ENCODE measurements at places on chromosomes 16 and 17.

DNA sequence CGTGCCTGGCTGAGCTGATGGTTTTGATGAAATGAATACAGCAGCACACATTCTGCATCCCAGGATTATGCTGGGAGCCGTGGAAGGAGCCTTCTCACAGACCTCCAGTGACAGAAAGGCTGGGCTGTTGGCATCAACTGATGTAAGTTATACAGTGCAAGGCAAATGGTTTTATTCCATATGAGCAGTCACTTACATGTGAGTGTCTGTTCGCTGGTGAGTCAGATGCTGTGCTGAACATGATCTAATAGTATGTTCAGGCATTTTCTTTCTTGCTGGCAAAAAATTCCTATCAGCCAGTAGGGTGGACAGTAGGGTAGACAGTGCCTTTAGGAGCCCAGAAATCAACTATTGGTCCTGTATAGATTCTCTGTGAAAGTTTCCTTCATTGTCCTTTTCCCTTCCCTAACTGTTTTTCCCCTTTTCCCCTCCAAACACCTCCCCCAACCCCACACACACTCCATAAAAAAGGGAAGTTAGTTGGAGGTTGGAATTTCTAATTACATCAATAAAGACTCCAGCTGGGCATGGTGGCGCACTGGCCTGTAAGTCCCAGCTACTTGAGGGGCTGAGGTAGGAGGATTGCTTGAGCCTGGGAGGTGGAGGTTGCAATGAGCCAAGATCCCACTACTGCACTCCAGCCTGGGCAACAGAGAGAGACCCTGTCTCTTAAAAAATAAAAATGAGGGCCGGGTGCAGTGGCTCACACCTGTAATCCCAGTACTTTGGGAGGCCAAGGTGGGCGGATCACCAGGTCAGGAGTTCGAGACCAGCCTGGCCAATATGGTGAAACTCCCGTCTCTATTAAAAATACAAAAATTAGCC lies 36.2 kb downstream of the LDHD start:
- DNase-seq = no peak

GRCh38 chr16:84800158-84800978 lies 19.4 kb upstream of the CRISPLD2 start:
- no peak for DNase-seq

DNA sequence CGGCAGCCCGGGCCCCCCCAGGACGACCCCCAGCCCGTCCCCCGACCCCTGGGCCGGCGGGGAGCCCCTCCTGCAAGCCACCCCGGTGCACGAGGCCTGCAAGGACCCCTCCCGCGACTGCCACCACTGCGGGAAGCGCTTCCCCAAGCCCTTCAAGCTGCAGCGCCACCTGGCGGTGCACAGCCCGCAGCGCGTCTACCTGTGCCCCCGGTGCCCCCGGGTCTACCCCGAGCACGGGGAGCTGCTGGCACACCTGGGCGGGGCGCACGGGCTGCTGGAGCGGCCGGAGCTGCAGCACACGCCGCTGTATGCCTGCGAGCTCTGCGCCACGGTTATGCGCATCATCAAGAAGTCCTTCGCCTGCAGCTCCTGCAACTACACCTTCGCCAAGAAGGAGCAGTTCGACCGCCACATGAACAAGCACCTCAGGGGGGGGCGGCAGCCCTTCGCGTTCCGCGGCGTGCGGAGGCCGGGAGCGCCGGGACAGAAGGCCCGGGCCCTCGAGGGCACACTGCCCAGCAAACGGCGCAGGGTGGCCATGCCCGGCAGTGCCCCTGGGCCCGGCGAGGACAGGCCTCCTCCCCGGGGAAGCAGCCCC lies 15.6 kb upstream of the ZFPM1 start:
- no peak for DNase-seq

DNA sequence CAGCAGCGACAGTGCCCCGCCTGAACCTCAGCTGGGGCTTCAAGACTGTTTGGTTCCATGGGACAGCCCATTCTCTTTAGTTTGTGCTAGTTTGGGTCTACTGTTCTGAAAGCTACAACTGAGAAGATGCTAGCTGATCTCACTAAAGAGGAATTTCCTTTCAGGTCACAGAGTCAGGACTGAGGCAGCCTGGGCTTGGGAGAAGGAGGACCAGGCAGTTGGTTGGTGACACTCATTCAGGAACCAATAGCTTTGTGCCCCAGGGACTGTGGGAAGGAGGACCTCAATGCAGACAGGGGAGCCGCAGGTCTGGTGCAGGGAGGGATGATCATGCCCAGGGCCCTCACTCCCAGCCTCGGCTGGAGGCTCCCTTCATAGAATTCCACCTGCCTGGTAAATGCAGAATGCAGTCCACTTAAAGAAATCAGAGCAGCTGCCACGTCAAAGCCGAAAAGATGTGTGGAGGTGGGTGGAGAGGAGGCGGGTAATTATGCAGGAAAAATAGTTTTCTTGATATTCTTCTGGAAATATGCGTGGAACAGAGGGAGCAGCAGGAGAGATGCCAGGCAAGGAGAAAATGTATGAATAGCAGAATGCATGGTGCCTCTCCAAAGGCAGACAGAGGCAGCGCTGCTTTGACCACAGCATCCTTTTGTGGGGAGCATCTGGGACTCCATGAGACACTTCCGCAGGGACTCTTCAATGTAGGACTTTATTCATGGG lies 32.6 kb upstream of the ZFP90 start:
- DNase-seq = no peak

- no peak for DNase-seq
Observed at GRCh38 chr17:41932816-41933389, 2.5 kb downstream of the ODAD4 start.

DNA sequence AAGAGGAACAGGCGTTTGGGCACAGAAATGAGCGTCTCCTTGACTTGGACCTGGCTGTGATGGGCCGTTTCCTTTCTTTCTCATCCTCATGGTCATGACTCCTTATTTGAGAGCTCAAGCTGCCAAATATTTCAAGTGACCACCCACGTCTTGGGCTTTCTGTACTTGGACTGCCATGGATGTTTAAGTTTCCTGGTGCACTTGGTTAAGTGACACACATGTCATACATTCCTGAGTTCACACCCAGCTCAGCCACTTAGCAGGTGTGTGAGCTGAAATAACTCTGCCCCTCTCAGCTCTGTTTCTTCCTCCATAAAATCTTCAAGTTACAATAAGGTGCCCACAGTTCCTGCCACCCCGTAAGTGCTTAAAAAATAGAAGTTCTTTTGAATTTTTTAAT lies 114.5 kb downstream of the CLEC16A start:
- no peak for DNase-seq

- no peak for DNase-seq
Observed at GRCh38 chr17:17739388-17740066, 58.3 kb downstream of the RAI1 start.

DNA sequence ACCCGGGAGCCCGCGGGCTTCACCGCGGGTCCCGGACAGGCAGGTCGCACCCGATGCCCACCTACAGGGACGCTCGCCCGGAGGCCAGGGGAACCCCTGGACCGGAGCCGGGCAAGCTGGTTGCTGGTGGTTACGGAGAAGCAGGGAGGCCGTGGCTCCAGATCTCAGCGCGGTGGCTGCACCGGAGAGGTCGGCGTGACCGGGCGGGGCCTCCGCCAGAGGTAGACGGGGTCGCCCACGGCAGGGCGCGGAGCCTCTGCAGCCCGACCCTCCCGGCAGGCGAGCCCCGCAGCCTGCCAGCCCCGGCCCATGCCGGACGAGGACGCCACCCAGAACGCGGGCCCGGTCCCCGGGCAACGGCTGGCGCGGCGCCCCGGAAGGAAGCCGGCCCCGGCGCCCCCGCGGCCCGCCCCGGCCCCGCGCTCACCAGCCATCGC lies 341 bp downstream of the PCYT2 start:
- no peak for DNase-seq

GRCh38 chr16:1884155-1884760 lies 12.3 kb upstream of the MEIOB start:
- no peak for DNase-seq

DNA sequence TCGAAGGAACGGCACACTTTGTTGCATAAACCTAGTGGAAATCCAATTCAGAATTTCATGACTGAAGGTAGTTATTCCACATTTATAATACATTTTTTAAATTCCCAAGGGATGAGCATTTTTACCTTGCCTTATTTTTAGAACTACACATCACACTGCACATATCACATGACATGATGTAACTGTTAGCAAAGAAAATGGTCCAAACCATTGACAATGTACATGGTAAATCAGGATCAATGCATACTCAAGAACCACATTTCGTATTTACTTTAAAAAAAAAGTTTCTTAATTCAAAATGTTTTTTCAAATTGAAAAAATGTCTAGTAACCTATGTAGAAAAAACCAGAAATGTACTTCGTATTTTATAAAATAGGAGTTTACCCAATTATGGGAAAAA lies 2.5 kb downstream of the KANSL1 start:
- no peak for DNase-seq

DNA sequence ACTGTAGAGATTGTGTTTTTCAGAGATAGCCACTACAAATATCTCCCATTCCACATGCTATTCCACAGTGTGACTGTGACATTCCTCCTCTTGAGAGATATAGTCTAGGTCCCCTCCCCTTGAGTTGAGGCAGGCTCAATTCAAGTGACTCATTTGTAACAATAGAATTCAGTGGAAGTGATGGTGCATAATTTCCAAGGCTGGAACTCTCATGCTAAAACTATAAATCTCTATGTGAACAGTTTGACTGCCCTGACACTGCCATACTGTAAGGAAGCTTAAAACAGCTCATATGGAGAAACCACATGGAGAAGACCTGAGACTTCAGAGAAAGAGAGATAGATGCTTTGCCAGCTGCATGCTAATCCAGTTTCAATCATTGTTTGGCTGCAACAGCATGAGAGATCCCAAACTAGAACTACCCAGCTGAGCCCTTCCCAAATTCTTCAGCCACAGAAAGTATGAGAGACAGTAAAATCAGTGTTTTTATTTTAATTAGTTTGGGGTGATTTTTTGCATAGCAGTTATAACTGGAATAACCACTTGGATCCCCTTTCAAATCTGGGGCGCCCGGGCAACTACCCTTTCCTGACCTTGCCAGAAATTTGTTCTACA lies 19.5 kb upstream of the CSNK2A2 start:
- DNase-seq = no peak

DNA sequence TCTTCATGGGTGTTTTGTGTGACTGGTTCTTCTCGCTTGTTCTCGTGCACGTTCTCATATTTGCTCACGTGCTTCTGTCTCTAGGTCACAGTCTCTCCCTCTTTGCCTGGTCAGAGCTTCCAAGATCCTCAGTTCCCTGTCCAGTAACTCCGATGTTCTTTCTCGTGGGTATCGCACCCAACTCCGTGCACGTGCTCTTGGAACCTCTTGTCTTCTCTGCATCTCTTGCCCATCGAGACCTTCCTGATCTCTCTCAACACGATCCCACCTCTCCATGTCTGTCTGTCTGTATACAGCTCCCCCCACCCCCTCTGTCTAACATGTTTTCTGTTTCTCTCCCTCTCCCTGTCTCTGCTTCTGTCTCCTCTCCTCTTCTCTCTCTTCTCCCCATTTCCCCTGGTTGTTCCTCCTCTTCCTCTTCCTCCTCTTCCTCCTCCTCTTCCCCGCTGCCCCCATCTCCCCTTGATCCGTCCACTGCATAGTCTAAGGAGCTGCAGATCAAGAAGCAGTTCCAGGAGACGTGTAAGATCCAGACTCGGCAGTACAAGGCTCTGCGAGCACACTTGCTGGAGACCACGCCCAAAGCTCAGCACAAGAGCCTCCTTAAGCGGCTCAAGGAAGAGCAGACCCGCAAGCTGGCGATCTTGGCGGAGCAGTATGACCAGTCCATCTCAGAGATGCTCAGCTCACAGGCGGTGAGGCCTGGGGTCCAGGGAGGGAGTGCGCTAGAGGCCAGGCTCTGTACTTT lies 6.1 kb downstream of the HIRIP3 start:
- no peak for DNase-seq

DNA sequence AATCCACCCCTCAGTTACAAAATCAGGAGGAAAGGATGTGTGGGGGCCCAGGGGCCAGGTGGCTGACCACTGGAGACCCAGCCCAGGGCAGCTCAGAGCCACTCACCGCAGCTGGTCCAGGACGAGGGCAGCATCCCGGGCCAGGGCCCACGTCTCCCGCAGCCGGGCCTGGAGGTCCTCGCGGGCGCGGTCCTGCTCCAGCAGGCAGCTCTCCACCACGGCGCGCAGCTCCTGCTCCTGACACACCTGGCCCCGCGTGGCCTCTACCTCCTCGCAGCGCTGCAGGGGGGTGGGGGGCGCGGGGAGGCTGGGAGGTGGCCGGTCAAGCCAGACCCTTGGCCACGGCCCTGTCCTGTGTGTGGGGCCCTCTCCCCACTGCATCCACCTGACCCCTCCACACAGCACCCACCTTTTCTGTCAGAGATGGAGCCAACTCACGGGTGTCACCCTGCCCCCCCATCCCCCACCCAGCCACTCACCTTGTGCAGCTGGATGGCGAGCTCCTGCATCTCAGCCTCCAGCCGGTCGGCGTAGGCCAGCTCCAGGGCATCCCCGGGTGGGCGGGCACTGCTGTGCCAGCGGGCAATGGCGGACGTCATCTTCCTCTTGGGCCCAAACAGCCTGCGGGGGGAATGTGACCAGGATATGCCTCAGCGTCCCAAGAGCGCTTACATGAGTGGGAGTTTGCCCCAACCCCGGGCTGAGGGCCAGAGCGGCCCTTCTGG lies 5.1 kb downstream of the NUDT16L1 start:
- no peak for DNase-seq

GRCh38 chr17:13503526-13503925 lies 98.2 kb downstream of the HS3ST3A1 start:
- DNase-seq = no peak

GRCh38 chr16:31715915-31716314 lies 157.7 kb upstream of the ZNF267 start:
- DNase-seq = no peak

DNA sequence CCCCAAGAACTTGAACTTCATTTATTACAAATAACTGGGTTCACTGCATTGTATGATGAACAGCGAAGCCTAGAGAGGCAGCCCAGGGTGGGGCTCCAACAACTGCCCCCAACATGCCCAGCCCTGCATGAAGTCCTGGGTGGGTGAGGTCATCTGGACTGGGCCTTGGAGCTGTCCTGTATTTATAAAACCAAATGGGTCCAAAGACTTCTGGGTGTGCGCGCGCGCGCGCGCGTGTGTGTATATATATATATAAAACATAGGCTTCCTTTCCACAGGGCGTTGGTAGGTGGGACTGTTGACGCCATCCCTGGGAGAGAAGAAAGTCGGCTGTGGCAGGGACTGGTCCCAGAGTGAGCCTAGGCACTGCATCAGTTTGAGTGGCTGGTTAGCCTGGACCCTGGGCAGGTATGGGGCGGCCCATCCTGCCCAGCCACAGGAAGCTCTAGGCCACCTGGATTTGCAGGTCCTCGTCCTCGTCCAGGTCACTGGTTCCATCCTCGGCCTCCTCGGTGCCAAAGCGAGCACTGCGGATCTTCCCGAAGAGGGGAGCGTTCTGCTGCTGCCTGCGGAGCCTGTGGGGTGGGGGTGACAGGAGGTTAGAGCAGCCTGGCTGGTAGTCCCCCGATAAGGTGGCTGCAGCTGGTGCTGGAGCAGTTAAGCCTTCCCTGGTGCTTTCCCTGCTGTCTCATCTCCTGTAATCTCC lies 23.9 kb downstream of the CCDC102A start:
- no peak for DNase-seq
